Activated T-helper 1 cell treated with Interleukin-2 at 50 U/mL for 16 hours (primary cell): ENCODE measurements at places on chromosomes 2 and 18.

DNA sequence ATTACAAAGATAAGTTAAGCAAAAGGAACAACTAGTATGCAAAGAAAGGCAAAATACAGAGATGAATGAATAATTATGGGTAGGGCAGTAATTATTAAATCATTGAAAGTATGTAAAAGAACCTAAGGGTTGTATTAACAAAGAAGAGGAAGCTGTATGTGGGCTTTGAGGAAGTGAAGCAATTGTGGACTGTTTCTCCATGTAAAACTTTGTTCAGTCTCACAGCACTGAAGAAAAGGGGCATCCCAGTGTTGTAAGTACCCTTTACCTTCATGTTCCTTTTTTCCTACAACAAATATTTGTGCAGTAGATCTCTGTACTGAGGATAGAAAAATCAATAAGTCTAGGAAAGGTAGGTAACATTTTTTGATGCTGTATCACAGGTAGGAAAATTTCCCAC is 388.7 kb upstream of the NRP2 start:
- no peak for DNase-seq

DNA sequence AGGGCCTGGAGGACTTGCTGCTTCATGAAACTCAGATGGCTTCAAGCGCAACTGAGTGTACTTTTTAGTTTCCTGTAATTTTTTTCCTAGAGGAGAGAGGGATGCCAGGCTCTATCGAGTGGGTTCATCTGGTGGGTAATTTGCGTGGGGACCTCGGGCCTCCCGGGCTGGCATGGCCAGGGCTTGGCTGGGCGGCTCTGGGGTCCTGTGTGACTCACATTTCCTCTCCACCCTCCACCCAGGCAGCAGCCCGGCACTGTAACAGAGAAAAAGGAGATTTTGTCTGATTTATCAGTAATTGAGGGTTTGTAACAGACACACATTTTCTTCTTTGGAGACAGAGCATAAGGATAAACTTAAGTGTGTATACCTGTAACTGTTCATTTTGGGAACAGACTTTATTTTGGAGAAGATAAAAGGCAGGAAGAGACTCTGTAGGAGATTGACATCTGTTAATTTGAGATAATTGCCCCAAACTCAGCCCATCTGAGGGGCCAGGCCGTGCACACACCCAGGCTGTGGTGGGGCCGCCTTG is 64.3 kb downstream of the NFATC1 start:
- no peak for DNase-seq

DNA sequence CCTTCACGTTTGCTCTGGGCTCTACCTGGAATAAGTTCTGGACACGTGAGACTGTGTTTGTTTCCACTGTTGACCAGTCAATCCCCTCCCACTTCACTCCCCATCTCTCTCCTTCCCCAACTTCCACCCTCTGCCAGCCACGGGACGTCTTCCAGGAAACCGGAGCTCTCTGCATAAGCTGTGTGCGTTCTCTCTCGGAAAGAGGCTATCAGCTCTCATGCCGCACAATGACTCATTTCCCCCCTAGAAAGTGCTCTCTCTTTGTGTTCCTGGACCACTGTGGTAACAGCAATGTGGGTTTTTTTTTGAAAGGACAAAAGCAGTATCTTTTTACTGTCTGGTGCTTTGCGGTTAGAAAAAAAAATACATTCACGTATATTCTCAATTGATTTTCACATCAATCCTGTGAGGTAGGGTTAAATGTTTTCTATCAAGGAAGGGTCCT is 10.2 kb downstream of the PROKR1 start:
- DNase-seq, result no peak

GRCh38 chr2:135775420-135775819 is 33.8 kb downstream of the UBXN4 start:
- no peak for DNase-seq

- no peak for DNase-seq
Measured at GRCh38 chr18:75863696-75864095, 436.2 kb upstream of the SMIM21 start.

GRCh38 chr18:60391571-60392226 is 19.1 kb upstream of the MC4R start:
- no peak for DNase-seq

GRCh38 chr2:241272303-241273209 is 42.9 kb downstream of the HDLBP start:
- peak; percentile 11 for DNase-seq

GRCh38 chr2:16682431-16683118 is 16.9 kb upstream of the CYRIA start:
- no peak for DNase-seq

GRCh38 chr2:110872521-110872920 is 140.1 kb downstream of the ACOXL start:
- no peak for DNase-seq

DNA sequence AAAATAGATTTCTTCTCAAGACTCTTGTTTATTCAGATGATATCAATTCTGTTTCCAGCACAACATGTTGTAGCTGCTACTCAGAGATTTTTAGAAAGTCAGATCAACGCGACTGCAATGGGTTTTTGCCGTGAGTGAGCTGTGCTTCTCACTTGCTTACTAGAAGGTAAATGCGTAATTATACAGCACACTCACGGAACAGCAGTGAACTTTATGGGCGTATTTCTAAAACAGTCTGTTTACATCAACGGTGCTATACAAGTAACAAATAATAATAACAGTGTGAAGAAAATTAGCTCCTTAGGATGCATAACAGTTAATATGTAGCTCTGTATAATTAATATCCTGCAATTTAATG is 533.6 kb downstream of the RNF144A start:
- DNase-seq, result no peak

- no peak for DNase-seq
Measured at GRCh38 chr18:8706791-8707555, 1.6 kb downstream of the MTCL1 start.

GRCh38 chr2:138079976-138080375 is 115.7 kb downstream of the HNMT start:
- DNase-seq, result no peak

GRCh38 chr2:153715218-153715850 is 156.4 kb upstream of the GALNT13 start:
- no peak for DNase-seq

DNA sequence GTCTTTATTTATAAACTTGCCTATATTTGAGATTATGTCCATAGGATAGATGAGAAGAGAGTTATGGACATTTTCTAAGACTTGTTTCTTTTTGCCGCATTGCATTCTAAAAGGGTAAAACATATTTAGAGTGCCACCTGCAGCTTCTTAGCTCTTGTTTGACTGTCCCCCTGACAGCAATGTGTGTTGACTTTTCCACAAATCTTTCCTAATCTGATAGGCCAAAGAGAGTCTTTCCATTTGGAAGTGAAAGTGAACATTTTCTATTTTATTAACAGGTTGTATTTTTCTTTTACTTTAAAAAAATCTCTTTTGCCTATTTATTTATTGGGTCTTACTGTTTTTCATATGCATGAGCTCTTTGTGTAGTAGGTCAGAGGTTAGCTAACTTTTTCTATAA is 58.4 kb downstream of the FMNL2 start:
- no peak for DNase-seq

GRCh38 chr2:22221006-22221405 is 1097.2 kb downstream of the TDRD15 start:
- no peak for DNase-seq

GRCh38 chr2:231807020-231807419 is 20.8 kb downstream of the COPS7B start:
- DNase-seq, result no peak

GRCh38 chr2:118197011-118197675 is 108.9 kb downstream of the INSIG2 start:
- no peak for DNase-seq

- DNase-seq, result no peak
Measured at GRCh38 chr2:190984595-190984994, 29.4 kb downstream of the STAT1 start.

DNA sequence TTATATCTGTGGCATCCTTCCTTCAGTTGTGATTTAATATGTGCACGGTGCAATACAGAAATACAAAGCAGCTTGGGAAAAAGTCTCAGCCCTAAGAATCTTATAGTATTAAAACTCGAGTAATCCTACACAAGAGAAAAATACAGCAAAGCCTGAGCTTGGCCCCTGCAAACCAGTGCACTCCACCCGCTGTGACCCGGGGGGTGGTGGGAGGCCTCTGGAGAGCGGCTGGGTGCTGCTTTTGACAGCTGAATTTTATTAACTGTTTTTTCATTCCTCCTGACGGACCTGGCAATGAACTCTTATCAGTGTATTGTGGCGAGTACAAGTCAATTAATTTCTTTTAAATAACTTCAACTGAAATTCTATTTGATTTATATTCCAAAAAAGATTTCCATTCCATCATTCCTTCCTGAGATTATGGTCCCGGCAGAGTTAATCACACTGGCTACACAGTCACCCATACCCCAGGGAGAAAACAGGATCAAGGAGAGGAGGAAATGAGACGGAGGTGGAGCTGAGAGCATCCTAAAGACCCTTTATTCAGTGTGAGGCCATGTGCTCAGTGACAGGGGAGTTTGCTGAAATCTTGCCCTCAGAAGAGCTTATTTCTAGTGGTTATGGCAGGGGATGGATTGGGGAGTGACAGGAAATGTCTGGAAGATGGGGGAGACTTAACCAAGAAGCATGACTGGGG is 124.8 kb downstream of the KLHL29 start:
- DNase-seq, result no peak
